ENCODE measurements at places on chromosomes 13 and 19.

- DNase-seq = no peak
These were observed 44.9 kb downstream of the SERTM1 start for GRCh38 chr13:36718686-36719085.

DNA sequence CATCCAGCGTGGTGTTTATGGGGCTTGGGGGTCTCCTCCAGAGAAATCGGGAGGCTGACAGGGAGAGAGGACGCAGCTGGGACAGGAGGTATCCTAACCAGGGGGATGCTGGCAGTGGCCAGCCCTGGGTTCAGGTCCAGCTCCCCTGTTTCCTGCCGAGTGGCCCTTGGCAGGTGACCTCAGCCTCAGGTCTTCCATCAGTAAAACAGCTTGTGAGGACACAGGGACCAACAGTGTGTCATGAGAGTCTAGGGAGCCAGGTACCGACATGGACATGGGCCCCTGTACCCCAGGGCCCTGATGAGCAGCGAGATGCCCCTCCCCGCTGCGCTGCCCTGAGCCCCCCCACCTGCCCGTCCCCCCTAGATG, 19.6 kb downstream of the EVI5L start:
- no peak for DNase-seq

DNA sequence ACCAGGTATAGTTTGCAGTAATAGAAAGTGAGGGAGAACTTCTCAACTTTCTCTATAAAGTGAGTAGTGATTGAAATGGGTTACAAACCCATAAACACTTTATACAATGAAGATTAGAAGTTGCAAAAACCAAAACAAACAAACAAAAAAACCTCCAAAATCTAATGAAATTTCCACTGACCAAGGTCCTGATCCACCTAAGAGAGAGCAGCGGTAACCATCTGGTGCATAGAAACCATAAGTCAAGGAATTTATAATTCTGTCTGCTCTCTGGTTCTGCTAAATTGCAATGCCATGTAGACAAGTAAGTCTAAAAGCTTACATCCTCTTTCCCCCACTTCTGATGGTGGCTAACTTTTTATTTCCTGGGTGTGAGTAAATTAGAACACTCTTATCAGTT, 463.4 kb downstream of the EFNB2 start:
- DNase-seq = no peak

GRCh38 chr19:10891405-10892086, 20.2 kb downstream of the CARM1 start:
- no peak for DNase-seq
